ENCODE measurements at places on chromosomes 7 and 10.

- no peak for DNase-seq
These were observed 533.2 kb downstream of the REEP3 start for GRCh38 chr10:64054392-64054791.

DNA sequence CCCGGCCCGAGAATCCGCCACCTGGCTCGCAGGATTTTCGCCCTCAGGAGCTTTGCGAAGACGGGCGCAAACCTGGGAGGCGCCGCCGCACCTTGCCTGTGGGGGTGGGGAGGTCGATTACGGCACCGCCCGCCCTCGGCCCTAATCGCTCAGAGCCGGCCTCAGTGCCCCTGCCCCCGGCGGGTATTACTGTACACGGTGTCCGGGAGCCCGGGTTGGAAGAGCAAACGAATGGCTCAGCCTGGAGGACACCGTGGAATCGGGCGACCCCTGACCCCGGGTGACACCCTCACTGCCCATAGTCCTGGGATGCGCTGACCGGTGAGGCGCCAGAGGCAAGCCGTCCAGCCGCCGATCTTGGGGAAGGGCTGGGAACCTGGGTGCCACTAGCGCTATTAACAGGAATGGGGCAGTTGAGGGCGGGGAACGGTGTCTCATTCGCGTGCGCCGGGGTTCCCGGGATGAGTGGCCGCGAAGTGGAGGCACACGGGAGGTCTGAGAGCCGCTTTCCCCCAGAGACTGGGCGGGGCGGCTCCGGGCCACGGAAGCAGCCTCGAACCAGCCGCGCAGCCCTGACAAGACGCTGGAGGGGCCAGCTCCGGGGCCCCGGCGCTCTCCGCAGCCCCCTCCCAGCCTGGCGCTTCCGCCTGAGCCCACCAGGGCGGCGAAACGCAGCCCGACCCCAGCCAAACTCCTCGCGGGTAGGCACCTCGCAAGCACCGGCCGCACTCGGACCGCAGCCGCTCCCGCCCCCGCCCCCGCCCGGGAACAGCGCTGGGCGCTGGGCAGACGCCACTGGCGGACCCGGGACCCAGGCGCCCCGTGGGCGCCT, 167.5 kb downstream of the NRF1 start:
- peak; percentile 29 for DNase-seq

DNA sequence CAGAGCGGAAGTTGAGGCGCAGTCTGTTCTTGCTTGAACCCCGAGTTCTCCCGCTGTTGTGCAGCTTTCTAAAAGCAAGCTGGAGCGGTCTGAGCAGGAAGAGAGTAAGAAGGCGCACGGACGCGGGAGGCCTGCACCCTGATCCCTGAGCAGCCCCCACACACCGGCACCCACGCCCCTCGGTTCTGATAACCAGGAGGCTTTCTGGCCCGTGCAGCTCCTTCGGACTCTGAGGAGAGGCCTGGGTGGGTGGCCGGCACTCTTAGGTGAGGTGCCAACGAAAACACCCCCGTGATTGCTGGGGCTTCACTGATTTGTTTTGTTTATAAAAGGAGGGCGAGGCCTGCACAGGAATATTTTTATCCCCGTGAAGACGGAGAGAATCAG, 28.9 kb downstream of the AMZ1 start:
- DNase-seq, result no peak

DNA sequence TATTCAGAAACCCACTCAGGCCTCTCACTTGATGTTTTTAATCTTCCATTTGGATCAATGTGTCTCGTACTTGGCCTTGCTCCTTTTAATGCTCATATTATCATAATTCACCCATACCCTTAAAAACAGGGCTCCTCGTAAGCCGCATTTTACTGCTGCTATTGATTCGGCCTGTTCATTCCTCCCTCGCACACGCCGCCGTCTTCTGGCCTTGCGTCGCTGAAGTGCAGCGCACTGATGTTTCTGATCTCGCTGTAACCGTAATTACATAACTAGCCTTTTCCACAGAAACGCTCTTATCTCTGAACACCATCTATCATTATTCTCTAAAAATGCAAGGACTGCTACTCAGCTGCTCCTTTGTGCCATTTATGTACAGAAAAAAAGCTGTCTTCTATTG, 544.5 kb upstream of the FOXK1 start:
- DNase-seq, result no peak

- peak; percentile 88 for DNase-seq
These were observed 251.1 kb upstream of the LRRN3 start for GRCh38 chr7:110839866-110840265.

- DNase-seq, result peak; percentile 72
These were observed 43.3 kb downstream of the POLR1F start for GRCh38 chr7:19665399-19666008.

DNA sequence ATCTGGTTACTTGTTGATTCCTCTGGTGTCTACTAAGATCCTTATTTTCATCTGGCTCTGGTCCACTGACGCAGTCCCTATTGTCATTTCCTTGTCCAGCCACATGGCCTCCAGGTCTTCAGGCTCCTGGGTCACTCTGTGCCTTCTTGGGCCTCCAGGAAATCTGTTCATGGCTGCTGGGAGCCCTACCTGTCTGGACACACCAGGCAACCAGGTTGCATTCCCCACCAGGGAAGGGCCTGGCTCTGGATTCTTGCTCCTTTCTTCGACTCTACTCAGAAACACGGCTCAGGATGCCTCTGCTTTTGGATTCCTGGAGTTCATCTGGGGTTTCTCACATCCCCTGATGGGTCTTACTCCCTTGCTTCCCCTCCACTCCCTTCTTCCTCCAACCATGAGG, 8.0 kb upstream of the PPIF start:
- no peak for DNase-seq

DNA sequence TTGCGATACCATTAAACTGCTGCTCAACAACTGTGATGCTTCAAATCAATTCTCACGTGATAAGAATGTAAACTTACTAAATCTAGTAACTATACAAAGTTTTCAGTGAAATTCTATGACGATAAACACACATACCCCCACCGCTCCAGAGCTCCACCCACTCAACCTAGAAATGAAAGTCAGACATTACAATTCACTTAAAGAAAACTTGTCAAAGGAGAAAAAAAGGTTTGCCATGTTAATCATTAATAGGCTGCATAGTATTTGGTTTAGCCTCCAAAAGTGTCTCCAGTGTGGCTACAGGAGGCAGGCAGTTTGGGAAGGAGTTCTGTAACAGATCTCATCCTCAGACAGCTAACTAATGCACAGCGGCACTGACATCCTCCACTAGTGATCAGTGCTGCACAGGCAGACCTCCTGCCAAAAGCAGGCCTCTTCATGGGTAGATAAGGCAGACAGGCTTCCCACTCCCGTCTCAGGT, 3.1 kb downstream of the HERPUD2 start:
- DNase-seq, result no peak

DNA sequence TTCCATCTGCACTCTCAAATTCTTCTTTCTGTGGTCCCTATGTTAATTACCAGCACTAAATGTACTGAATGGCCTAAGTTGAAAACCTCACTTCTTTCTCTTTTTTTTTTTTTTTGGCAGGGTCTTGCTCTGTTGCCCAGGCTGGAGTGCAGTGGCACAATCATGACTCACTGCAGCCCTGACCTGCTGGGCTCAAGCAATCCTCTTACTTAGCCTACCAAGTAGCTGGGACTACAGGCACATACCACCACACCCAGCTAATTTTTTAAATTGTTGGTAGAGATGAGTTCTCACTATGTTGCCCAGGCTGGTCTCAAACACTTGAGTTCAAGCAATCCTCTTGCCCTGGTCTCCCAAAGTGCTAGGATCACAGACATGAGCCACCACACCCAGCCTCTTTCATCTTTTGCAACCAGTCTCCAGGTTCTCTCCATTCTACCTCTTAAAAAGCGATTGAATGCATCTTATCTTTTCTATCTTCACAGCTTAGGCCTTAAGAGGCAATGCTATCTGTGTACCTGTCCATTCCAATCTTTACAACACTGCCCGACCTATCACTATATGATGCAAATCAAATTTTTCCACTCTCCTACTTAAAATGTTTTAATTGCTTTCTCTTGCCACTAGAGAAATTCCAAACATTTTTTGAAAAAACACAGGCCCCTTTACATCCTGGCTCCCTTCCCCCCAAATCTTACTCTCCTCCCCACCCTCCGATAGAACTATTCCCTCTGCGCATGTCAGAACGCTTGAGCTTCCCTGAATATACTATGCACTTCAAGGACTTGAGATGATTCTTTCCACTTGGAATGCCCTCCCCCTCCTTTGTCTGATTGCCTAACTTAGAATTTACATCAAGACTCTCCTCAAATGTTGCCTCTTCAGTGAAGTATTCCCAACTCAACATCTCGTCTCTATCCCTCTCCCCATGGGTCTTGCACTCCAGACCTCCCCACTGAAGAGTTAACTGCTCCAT, 6.0 kb downstream of the ICA1 start:
- no peak for DNase-seq

DNA sequence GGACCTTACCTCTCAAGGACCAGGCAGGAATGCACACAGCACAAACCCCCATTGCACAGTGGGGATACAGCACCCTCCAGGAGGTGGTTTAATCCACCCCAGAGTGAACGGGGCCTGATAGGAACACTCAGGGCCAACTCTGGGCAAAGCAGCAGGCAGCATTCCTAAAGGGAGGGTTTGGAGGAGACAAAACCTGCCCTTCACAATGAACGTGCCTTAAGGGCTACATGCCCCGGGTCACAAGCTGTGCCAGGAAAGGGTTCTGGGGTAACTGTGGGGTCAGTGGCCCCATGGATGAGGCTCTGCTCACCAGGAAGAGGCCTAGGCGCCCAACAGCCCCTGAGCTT, 1.1 kb downstream of the GPRIN2 start:
- no peak for DNase-seq

GRCh38 chr10:95616446-95616845, 40.1 kb downstream of the ALDH18A1 start:
- DNase-seq, result no peak

DNA sequence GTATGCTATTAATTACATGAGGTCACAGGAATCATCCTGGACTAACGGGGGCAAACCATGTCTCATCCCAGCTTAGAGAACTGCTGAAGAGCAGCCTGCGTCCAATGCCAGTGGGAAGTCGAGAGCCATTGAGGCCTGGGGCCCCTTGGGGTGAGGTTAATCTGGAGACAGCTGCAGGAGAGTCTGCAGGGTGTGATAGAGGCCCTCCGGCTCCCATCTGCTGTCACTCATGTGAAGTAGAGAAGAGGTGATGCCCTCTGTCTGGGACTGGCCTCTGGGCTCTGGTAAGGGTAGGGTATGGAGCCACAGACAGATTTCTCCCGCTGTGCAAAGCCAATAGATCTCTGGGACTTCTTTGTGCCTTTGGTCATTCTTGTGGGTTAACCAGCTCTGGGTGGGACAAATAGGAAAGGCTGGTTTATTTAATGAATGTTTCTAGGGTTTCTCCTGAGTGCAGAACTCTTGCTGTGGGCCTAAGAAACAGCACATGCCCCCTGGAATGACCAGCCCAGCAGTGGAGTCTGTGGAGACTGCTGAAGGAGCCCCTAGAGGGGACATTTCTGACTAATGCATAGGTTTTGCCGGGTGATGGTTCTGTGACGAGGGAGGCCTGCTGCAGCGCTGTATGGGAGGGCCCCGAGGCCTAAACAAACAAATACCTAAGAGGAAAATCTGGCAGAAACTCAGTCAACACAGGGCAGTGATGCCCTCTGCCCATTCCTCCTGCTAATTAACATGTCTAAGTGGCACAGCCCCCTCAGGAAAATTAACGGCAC, 34.5 kb downstream of the CRHR2 start:
- DNase-seq, result no peak

DNA sequence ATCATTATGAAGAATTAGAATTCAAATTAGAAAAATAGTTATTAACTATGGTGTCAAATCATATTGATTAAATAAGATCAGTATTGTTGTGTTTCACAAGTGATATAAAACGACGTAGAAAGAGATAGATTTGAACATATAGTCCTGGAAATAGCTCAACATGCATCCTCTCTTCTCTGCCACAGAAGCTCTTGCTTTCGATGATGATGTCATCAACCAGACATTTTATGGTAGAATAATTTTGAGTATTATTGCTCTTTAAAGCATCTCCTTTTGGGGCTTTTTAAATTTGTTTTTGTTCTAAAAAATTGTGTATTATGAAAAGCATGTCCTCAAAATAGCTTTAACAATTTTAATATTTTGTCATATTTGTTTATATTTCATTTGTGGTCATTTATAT, 95.0 kb downstream of the DGKB start:
- DNase-seq, result no peak

All from NCI-H1092 treated with DMSO at 0.1 percent for 48 hours (cell line).